Foreskin keratinocyte (primary cell): ENCODE measurements at places on chromosomes 7 and 10. TPM values are rescaled to one million over a fixed set of nuclear protein-coding genes. Genes with fewer than 3 reads are reported as not detected.

The DNAJC30 gene
- polyA plus RNA-seq = 8.3 and 8.5 TPM in 2 replicates

The LGI1 gene
- not detected in 2 replicates for polyA plus RNA-seq

The RARRES2 gene
- not detected in 2 replicates for polyA plus RNA-seq

DNA sequence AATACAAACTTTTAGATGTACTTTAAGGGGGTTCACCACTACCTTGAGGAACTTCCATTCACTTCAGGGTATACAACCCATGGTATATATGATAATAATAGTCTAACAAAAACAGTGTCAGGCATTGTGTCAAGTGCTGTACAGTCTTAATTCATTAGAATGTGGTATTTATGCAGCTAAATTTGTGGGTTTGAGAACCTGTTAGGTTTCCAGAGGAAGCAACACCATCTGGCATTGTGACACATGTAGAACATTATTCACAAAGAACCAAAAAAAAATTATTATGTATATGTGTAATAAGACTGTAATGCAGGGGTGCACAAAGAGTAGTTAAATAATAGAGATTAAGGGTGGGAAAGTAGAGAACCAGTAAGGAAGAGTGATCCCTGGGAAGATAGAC, 26.3 kb downstream of the TMEM60 start:
- no peak for DNase-seq

- no peak for DNase-seq
Measured at GRCh38 chr10:88064608-88065382, 201.4 kb downstream of the PTEN start.

The TMEM140 gene
- 0.04 TPM in 1 of 2 replicates, not detected in the other for polyA plus RNA-seq

The NPSR1 gene
- polyA plus RNA-seq = not detected in 2 replicates

The ASZ1 gene
- polyA plus RNA-seq = not detected in 2 replicates

DNA sequence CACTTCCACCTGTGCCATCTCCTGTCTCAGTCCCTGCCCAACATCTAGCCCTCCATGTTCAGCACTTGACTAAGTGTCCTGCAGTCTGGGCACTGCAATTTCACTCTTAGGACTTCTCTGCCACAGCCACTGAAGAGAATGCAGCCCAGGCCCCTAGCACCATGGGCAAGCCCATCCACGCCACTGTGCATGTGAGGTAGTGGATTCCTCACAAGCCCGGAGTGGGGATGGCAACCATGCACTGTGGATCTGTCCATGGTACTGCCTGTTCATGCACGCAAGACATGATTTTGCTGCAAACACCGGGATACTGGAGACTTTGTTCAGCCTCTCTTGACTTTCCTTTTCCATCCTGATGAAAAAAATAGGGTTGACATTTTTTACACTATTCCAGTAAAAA, 12.3 kb downstream of the DDC start:
- peak; percentile 6 for DNase-seq

The TUBAL3 gene
- polyA plus RNA-seq = 0.35 and 1.0 TPM in 2 replicates

GRCh38 chr7:131605280-131605878, 49.0 kb upstream of the PODXL start:
- DNase-seq = no peak

DNA sequence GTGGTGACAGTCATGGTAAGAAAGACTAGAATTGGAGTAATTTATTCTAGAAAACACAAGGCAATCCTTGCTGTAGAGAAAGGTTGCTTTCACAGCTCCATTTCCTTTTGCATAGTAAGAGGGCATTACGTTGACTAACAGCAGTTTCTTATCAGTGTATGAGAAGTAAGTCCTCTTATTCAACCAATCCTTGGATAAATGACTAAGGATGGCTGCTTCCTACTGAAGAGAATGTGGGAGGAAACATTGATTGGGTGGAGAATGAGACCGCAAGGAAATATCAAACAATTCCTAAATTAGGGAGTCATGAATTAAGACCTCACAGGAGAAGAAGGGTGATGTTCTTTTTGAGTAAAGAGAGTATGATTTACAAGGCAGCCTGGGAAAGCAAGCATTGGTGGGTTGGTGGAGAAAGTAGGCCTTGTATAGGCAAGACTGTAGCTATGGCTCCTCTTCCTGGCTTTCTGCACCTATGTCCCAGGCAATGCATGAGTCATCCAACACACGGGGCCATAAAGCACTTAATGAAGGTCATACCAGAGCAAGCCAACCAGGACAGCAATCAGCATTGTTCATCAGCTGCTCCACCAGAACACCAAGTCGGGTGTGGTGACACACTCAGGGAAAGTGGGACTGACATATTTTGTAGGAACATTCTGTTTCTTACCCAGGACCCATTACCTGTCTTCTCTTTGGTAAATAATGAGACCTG, 5.6 kb downstream of the MGAM start:
- DNase-seq = peak; percentile 67

The ADRA2A gene
- polyA plus RNA-seq = not detected in 2 replicates

GRCh38 chr10:90417476-90418210, 440.2 kb downstream of the HTR7 start:
- DNase-seq = peak; percentile 32

The ADK gene
- 109 and 114 TPM in 2 replicates for polyA plus RNA-seq

The MYL7 gene
- not detected in 2 replicates for polyA plus RNA-seq

- DNase-seq = no peak
Measured at GRCh38 chr10:1581189-1581588, 156.1 kb downstream of the ADARB2 start.

The ZNF503 gene
- 4.6 and 4.7 TPM in 2 replicates for polyA plus RNA-seq
